NCI-H146 (cell line): ENCODE measurements at places on chromosomes 5 and 9.

- peak; percentile 91 for DNase-seq
Observed at GRCh38 chr5:65624571-65625555, at the start of the genes SHLD3 and TRAPPC13. SHLD3 (plus strand) TSS chr5:65625027; CDS start chr5:65629588, 4,561 bp downstream. TRAPPC13 (plus strand) TSS chr5:65625027; CDS start chr5:65625061, 34 bp downstream.

DNA sequence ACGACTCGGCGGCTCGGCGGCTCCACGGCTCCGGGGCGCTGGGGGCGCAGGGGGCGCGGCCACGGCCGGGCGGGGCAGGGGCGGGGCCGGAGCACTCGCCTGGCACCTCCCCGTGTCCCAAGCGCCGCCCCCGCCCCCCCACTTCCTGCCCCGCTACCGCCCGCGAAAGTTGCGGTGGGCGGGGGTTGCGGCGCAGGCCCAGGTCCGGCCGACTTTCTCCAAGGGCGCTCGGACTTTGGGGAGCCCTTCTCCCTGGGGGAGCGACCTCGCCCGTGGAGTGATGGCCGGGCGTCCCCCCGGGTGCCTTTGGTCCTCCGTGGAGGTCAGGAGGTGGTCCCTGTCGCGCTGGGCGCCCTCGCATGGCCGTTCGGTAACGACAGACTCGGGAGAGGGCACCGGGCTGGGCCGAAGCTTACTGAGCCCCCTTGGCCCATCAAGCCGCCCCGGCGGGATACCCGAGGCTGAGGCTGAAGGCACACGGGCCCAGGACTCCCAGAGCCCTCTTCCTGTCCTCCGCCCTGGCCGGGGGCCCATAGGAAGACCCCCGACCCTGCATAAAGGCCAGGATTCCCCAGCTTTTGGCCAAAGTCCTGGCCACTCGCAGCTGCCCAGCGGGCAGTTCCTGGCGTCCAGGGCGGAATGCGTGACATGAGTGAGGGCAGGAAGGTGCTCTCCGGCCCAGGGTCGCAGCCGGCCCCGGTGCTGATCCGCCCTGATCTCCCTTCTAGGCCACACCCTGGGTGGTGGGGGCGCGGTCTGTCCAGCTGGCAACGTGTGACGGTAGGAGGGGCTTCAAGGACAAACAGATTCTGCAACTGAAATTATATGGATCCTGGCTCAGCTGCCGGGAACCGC lies 883 bp upstream of the VAV2 start:
- DNase-seq = peak; percentile 84

DNA sequence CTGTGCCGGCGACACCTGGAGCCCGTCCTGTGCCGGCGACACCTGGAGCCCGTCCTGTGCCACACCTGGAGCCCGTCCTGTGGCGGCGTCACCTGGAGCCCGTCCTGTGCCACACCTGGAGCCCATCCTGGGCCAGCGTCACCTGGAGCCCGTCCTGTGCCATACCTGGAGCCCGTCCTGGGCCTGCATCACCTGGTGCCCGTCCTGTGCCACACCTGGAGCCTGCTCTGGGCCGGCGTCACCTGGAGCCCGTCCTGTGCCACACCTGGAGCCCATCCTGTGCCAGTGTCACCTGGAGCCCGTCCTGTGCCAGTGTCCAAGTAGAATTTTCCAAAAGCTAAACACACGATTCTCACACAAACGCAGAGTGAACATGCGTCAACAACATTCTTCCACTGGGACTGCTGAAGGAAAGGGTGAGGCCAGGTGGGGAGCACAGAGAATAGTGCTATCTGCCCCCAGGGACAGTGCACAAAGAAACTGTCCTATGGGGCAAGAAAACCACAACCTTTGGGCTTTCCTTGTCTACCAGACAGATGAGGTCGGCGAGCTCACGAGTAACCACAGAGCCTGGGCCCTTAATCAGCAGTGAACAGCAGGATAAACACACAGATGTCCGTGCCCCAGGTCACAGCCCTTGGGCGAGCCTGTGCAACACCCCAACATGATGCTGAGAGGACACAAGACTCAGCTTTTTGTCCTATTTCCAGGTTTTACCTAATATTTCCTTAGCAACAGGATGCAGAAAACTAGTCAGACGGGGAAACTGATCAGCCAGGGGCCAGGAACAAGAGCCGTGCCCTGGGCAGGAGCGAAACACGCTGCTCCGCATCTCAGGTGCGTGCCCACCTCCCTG lies 7.9 kb downstream of the QSOX2 start:
- no peak for DNase-seq

GRCh38 chr9:126456441-126457174 lies 130.0 kb downstream of the MVB12B start:
- DNase-seq = no peak

DNA sequence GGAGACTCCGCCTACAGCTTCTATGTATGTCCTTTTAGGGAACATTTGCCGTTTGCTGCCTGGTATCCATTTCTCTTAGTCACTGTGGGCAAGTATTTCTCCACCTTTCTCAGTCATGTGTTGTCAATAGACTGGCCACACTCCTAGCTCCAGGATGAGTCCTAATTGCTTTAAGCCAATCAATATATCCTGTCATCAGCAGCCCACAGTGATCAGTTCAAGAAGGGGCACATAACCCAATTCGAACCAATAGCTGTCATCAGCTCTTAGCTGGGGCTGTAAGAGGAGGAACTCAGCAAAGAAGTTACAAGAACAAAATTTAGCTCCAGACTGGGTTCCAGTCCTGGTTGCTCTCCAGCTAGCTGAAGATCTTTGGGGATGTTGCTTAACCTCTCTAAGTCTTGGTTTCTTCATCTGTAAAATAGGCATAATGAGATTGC lies 70.7 kb upstream of the MAN2A1 start:
- no peak for DNase-seq

GRCh38 chr9:121871431-121872025 lies 220.1 kb downstream of the DAB2IP start:
- DNase-seq = no peak

DNA sequence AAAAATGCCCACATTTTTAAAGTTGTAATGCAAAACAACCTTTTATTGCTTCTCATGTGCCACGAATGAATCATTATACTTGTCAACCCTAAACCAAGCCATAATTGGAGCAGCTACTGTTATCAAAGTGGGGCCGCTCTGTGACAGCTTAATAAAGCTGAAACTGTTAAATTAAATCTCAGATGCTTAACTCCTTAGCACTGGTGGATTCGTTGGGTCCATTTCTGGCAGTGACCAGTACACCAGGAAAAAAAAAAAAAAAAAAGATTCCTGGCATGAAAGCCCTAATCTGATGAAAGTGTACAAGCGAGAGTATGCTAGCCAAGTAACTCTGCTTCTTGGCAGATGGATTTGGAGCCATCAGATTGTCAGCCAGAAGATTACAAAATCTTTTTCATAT lies 164.8 kb downstream of the ZSWIM6 start:
- DNase-seq = no peak

GRCh38 chr5:17259630-17260257 lies 42.3 kb downstream of the BASP1 start:
- peak; percentile 95 for DNase-seq

DNA sequence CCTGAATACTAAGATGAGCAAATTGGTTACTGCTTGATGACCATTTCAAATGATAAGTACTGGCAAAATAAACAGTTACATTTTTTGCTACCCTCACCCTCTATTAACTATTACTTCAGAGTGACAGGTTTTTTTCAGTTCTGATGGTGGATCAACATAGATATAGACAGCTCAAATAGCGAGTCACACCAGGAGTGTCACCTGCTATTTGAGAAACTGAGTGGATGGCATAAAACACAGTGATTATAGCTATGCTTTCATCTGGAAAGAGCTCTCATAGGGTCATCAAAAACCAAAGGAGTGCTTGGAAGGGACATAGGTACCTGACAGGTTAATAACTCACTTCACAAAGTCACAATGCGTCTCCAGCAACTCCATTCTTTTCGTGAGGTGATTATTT lies 244.5 kb upstream of the C9orf72 start:
- peak; percentile 4 for DNase-seq

DNA sequence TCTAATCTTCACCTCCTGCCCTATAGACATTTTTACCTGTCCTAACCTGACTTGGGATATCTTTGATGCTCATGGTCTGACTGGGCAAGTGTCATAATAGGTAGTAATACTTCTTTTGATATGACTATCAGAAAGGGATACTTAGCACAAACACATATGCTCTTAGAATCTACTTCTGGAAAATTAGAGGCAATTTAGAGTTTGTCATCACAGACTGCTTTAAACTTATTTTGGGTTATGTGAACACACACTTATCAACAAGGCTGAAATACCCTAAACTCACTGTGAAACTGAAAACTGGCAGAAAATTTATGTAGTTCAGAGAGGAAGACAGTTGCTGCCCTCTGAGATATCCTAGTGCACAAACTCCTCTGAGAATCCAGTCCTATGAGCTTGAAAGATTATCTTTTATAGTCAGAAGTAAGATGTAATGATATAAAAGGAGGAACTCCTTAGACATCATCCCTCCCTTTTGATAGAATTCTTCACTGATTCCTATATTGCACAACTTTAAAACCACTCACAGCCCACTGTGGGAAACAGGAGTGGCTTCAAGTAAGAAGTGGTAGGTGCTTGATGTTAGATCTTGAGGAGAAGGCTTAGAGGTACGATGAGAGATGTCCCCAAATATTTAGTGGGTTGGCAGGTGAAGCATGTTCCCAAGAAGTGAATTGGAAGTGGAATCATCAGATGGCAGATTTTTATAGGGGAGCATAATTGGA lies 273.3 kb downstream of the MAN2A1 start:
- DNase-seq = no peak

DNA sequence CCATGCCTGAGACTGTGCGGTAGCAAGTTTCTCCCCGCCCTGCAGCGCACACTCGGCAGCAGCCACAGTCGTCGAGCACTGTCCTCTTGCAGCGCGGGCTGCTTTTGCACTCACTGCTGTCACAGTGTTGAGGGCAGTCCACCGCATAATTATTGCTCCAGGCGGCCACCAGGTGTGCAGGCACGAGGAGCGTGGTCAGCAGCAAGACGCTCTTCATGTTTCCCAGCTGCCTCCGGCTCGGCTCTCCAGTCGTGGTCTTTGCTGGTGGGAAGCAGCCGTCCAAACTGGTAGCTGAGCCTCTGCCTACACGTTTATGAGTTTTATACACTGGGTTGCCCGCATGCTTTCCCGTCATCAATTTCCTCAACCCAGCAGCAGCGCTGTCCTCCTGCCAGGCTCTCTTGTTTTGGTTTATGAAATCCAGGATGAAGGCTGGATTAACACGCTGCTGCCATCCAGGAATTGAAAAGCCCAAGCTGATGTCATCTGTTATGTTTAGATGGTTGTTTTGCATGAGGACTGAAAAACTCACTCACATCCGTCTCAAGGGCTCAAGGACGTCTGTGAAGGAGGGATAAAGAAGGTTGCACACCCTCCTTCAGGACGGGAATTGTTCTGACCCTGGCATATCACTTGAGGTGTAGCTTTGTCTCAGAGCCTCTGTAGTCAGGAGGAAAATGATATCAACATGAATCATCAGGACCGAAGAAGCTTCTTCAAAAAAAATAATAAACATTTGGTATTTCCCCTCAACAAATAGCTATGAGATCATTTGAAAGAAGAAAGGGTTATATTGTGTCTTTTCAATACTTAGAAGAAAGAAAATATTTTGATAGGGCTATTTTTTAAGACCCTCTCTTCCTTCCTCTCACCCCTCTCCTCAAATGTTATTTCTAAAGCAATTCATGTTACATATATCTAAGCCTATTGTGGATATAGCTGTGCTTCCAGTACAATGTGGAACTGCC lies at the start of gene ESM1:
Gene ESM1, minus strand, starts transcription at position 293 of the 968 bp plus-strand sequence. Its CDS starts 76 bp downstream, at position 217.
- DNase-seq = peak; percentile 15

- no peak for DNase-seq
Observed at GRCh38 chr9:90070056-90070455, 465.2 kb downstream of the GADD45G start.

DNA sequence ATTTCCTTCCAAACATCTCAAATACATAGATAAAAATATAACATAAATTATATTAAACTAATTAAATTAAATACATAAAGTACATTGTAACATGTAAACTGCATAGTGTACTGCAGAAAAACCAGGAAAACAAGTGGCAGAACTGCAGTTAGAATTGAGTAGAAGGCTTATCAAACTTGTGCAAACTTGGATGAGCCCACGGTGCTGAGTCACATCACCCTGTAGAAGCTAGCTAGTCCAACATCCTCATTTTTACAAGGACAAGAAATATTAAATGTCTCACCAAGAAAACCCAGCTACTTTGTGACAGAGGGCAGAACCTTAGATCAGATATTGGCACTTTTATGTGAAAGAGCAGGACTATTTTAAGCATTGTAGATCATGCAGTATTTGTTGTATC lies 807.9 kb upstream of the NUDT12 start:
- no peak for DNase-seq

- DNase-seq = no peak
Observed at GRCh38 chr5:135377751-135378680, 21.0 kb downstream of the MACROH2A1 start.

GRCh38 chr9:93222890-93223259 lies 38.9 kb downstream of the WNK2 start:
- DNase-seq = no peak

- no peak for DNase-seq
Observed at GRCh38 chr5:8399471-8399870, 530.5 kb downstream of the MTRR start.

- DNase-seq = no peak
Observed at GRCh38 chr5:152994033-152994680, 496.3 kb upstream of the GRIA1 start.

- no peak for DNase-seq
Observed at GRCh38 chr5:759781-760362, 24.7 kb downstream of the ZDHHC11B start.

- DNase-seq = no peak
Observed at GRCh38 chr5:107199756-107200155, 471.0 kb downstream of the EFNA5 start.

- no peak for DNase-seq
Observed at GRCh38 chr9:68530618-68531017, 10.1 kb downstream of the TMEM252 start.

DNA sequence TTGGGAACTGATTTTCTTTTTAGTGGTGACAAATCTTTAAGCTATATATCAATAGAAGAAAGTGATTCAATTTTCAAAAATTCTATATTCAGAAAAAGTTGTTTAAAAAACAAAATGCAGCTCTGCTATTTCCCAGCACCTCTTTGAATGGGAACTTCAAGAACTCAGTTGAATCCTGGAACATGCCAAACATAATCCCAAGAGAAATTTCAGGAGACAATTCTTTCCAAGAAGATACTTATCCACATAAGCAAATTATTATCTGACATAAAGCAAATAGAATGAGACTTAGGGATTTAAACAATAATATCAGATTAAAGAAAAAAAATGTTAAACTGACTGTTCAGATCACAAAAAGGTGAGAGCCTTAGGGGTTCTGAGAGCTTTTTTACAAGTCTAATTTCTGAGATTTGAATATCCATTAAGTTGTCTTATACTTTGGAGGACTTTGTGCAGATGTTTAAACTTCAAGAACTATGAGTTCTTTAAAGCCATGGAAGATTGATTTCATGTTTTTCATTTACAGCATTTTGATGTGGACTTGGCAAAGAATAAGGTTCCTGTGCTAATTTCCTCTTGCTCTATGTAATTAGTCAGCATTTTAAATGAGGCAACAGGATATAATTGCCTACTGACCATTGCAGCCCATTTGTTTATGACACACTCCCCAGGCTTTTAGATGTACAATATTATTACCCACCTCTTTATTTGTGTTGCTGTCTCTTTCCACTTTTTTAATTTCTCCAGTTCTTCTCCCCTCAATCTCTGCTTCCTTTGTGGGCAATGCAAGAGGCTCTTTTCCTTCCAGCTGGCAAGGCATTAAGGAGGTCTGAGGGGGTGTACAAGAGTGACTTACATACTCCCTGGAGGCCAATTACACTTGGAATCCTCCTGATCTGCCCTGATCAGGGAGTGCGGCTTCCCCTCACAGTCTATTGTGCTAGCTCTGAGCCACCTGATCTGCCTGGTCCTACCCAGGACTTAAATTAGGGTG lies 419.1 kb downstream of the NR2F1-AS1 start:
- no peak for DNase-seq

GRCh38 chr5:140298183-140298601 lies 4.7 kb downstream of the PFDN1 start:
- no peak for DNase-seq
